ENCODE measurements at places on chromosomes 6 and 20. TPM values are rescaled to one million over a fixed set of nuclear protein-coding genes. Genes with fewer than 3 reads are reported as not detected.

- DNase-seq: no peak
Observed at GRCh38 chr6:14573703-14574290, 456.2 kb downstream of the CD83 start.

DNA sequence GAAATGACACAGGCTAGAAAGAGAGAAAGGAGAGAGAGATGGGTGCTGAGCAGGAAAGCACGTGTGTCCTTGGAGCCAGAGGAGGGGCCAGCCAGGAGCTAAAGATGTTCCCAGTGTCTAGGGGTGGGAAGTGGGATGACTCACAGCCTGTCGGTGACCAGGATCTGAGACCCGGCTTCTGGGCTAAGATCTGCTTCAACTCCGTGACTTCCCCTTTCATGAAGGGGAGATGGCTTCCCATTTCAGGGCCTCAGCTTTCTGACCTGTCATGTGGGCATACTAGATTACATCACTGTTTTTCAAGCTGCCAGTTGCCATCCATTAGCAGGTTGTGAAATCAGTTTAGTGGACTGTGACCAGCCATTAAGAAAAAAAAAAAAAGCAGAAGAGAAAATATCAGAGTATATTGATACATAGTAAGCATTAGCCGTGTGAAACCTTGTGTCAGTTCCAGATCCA is 5.4 kb downstream of the TGM3 start:
- peak; percentile 86 for DNase-seq

GRCh38 chr6:44166591-44167184 is 8.1 kb downstream of the CAPN11 start:
- DNase-seq: no peak

GRCh38 chr6:3844097-3844463 is 5.1 kb upstream of the FAM50B start:
- peak; percentile 70 for DNase-seq

DNA sequence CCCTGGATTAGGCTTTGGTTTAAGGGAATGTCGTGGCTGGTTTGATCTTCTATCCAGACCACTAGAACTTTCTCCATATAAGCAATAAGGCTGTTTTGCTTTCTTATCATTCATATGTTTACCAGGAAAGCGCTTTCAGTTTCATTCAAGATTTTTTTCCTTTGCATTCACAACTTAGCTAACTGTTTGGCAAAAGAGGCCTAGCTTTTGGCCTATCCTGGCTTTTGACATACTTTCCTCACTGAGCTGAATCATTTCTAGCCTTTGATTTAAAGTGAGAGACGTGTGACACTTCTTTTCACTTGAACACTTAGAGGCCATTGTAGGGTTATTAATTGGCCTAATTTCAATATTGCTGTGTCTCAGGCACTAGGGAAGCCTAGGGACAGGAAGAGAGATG is 1.7 kb upstream of the FAM50B start:
- no peak for DNase-seq

GRCh38 chr6:42984924-42985475 is 630 bp downstream of the PPP2R5D start:
- no peak for DNase-seq

CDSN gene
- total RNA-seq: under 0.01 TPM

SRSF12 gene
- 5.7 TPM for total RNA-seq

LAMA2 gene
- 0.52 TPM for total RNA-seq

DNA sequence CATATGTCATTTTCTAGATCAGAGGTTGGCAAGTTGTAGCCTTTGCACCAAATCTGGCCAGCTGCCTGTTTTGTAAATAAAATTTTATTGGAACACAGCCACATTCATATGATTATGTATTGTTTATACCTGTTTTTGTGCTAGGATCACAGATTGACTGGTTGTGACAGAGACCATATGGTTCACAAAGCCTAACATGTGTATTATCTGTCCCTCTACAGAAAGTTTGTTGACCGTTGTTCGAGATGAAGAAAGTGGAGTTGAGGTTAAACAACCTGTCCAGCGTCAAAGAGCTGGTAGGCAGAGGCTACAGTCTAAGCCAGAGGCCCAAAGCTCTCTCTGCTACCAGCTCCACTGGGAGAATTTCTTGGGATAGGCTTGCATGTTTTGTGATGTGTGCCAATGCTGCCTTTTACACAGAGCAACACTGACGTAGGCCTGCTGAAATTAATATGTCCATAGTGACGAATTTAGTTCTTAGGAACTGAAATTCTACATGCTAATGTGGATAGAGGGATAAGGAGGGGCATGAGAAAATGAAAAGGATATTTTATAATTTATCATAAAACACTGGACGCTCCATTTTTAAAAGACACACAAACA is 11.7 kb upstream of the IGF2R start:
- no peak for DNase-seq

DNA sequence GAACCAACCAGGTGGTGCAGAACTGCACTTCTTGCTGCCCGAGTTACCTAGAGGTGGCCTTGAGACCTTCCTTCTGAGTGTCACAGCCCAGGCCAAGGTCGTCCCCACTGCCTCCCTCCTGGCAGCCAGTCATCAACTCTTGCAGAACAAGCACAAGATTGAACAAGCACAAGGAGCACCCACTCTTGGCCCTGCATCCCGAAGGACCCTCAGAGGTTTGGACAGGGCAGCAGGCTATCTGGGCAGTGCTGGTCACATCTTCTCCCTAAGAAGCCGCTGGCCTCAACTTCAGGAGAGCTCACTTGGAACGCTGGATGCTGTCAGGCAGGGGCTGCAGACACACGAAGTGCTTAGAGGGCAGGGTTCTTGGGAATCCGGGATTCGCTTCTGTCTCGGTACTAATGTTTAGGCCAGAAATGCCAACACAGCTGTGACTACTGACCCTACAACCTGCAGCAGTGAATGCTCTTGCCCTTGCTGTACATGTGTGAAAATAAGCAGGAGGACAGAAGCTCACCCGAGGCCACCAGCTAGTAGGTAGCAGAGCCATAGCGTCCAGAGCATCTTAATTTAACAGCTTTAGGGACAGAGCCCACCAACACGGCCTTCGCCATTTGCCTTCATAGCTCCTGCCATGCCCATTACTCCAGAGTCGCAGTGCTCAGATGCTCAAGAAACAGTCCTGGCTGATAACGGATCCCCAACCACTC is 4.0 kb upstream of the ACSS1 start:
- no peak for DNase-seq

KLC4 gene
- total RNA-seq: 29.3 TPM

DNA sequence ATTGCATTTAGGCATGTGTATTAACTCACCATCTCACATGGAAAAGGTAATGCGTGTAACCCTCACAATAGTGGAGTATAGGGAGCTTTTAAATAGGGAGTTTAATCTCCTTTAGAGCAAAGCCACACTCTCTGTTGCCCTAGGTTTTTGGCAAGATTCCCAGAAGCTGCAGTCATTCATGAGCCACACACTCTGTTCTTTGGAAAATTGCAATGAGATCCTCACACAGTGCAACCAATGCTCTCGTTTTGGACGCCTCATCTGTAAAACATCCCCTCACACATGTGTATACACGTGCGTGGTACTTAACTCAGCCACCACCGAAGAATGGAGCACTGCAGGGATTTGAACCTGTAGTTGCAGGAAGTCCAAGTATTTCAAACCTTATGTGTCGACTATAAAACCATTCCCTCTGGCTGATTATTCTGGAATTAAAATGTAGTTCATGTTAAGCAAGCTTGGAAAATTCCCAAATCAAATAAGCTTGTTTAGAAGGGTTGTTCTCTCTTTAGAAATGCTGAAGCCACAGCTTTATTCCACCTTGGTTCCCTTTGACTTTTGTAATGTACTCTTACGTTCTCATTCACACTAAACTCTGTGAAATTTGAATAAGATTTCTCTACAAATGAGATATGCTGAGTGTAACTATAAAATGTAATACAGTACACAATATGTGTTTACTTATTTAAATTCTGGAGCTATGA is 489.8 kb upstream of the MANEA start:
- DNase-seq: peak; percentile 87

CCN5 gene
- total RNA-seq: 0.10 TPM

DNA sequence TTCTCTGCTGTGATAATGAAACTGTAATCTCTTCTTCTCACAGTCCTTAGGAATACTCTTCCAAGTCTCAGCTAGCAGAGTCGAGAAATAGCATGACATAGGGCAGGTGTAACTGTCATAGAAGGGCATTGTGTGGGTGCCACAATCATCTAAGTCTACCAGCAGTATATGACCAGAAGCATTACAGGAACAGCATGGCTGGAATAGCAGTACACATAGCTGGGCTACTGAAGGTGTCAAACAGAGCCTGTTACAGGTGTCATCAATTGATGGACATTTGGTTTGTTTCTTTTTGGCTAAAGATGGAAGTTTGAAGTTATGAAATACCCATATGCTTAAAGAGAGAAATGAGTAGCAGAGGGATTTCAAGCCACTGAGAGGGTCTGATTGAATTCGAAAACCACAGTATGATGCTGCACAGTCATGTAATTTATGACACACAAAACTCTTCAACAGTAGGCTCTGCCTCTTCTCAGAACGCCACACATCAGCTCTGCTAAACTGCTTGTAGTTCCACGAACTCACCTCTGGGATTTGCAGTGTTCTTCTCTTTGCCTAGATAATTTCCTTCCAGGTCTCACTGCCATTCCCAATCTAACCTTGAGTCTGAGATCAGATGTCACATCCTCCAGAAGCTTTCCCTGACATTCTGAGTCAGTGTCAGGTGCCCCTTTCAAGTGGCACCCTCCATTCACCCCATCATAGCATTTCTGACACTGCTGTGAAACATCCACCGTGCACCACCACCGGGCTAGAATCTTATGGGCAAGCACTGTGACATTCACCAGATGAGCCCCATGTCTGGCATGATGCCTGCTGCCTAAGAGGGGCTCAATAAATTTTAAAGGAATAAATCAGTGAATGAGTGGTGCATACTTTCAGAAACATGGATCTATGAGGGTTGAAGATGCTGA is 151.0 kb downstream of the ADAT2 start:
- no peak for DNase-seq

STMND1 gene
- not detected for total RNA-seq

- DNase-seq: no peak
Observed at GRCh38 chr20:2302384-2303060, 6.7 kb downstream of the TGM3 start.

- DNase-seq: no peak
Observed at GRCh38 chr6:28240471-28240870, 11.6 kb downstream of the ZKSCAN4 start.

GRCh38 chr20:52294106-52294628 is 102.6 kb upstream of the ZFP64 start:
- DNase-seq: no peak

GRCh38 chr6:52393780-52394179 is 26.4 kb upstream of the EFHC1 start:
- DNase-seq: no peak

DNA sequence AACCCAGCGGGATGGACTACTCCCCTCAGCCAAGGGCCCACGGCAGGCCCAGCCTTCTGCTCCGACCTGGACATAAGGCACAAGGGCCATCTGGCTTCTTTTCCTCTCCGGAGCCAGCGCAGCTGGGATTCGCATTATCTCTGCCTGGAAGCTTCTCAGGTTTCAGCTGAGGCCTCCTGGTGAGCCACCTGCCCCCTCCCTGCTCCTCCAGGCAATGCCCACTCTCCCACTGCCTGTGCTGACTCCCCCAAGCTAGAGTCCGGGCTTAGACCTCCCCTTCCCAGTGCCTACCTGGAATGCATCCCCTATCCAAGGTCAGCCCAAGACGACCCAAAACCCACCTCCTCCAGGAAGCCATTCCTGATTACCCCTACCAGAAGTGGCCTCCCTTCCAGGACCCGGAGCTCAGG is 60.7 kb downstream of the EZR start:
- no peak for DNase-seq

GRCh38 chr6:35448191-35448590 is 3.9 kb upstream of the FANCE start:
- no peak for DNase-seq

GRCh38 chr6:89585154-89585553 is 53.4 kb downstream of the LYRM2 start:
- no peak for DNase-seq

DNA sequence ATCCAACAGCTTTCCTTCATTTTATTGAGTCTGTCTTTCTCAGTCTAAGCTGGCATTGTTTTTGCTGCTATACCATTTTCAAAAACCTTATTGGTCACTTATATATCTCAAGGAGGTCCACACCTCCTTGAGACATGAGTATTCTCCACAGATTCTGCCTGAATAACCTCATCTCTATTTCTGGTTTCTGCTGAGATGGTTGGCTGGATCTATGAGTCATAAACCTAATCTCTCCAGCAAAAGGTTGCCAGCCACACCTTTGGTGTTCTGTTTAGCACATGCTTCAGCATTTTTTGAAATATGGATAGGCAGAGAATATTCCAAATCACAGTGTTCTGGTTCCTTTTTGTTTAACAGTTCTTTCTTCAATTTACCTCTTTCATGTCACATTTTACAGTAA is 40.8 kb upstream of the TMEM244 start:
- peak; percentile 52 for DNase-seq

DAAM2 gene
- 1.7 TPM for total RNA-seq

GRCh38 chr6:125231574-125232343 is 70.0 kb downstream of the HDDC2 start:
- DNase-seq: no peak

SSTR4 gene
- not detected for total RNA-seq

SLC22A16 gene
- total RNA-seq: not detected

GRCh38 chr20:59940956-59941294 is 736 bp downstream of the FAM217B start:
- no peak for DNase-seq

DNA sequence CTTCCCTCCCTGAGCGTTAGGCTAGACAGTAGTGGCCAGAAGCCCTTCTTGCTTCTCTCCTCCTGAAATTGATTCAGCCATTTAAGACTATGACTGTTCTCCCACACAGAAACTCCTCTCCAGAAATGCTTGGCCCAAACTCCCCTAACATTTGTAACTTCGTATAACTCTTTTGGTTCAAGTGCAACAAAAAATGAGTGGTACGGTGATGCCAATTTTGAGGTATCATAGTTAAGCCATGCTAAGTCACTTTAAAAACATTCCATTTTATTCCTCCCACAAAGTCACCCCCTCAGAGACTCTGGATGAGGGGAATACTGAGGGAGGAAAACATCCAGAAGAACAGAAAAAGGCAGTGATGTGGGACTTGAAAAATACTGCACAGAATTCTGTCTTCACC is 21.1 kb upstream of the ROS1 start:
- no peak for DNase-seq

PHACTR1 gene
- total RNA-seq: 3.9 TPM

- no peak for DNase-seq
Observed at GRCh38 chr6:83804886-83805285, 48.3 kb upstream of the RIPPLY2 start.

TSBP1 gene
- total RNA-seq: not detected

- DNase-seq: peak; percentile 82
Observed at GRCh38 chr20:51562332-51563173, 20.0 kb upstream of the NFATC2 start.

GRCh38 chr6:24566020-24566767 is 71.4 kb downstream of the ALDH5A1 start:
- no peak for DNase-seq

NKX2-4 gene
- not detected for total RNA-seq

- no peak for DNase-seq
Observed at GRCh38 chr20:59400708-59401107, 100.3 kb downstream of the EDN3 start.

- no peak for DNase-seq
Observed at GRCh38 chr6:157716251-157716995, 106.6 kb upstream of the SNX9 start.

Data from renal cortical epithelial cell (primary cell).